ENCODE measurements at places on chromosomes 3 and 15. TPM values are rescaled to one million over a fixed set of nuclear protein-coding genes. Genes with fewer than 3 reads are reported as not detected.

ISG20 gene
- 1.3 TPM for total RNA-seq

GRCh38 chr3:153752405-153753027 is 368.7 kb upstream of the ARHGEF26 start:
- no peak for DNase-seq

CSPG5 gene
- 0.32 TPM for total RNA-seq

DNA sequence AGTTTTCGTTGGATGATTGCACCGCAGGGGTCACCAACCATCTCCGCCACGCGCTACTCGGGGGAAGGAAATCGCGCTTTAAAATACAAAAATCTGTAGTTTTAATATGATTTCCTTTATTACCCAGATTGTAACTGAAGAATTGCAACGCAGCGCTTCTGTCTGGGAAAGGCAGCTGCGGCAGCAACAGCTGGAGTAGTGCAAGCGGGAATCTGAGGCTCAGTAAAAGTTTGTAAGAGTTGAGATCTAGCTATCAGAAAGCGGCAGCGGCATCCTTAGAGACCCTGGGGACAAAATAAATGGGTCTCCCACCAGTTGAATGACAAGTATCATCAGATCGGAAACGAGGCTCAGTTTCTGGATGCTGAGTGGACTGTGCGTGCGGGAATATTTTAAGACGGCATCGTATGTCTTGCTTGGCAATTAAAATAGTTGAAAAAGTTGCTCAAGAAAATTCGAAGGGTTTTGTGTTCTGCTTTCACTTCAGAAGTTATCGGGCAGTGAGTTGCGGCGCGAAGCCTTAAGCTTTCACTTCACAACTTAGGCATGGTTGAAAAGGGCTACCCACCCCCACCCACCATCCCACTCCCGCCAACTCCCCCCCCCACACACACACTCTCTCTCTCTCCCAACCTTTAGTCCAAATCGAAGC is 2.7 kb downstream of the MECOM start:
- no peak for DNase-seq

DNA sequence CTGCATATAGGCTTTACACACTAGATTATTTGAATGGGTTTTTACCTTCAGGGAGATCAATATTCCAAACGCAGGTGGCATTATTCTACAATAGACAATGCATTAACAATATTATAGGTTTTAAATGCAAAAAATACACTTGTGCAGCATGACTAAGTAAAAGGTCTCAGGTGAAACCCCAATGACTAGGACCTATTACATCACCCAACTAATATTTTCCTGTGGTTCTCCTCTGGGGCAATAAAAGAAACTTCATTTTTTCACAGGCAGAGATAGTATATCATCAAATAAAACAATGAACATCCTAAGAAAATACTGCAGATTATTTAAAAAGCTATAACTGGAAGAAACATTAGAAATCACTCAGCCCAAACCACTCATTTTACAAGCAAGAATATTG is 375.3 kb downstream of the ROBO1 start:
- no peak for DNase-seq

DNA sequence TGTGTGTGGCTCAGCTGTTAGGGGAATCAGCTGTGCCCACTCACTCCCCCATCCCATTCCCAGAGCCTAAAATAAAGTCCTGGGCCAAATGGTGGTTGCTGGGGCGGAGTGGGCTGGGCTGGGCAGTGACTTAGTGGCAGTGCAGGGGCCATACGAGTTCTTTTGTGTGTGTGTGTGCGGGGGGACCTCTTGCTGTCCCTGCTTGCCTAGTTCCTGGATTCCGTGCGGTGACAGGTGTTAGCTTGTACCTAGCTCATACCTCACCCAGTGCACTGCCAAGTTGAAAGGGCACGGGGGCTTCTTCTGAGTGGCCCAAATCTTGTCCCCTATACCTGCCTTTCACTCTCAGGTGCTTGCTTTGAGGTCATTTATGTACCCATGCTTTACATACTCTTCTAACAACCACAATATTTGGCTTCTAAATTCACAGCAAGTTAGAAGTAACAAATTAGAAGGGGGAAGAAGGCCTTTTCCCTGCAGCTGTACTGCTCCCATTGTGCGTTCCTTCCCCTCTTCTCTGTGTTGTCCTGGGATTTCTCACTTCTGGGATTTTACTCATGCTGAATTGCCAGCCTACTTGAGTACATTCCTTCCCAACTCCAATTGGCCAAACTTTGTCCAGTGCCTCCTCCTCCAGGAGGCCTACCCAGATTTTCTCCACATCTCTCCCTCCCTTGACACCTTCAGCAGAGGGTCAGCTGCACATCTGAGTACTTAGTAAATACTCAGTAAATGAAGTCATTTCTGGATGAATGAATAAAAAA is 66.3 kb upstream of the POLG start:
- DNase-seq: no peak

GOLGA6L4 gene
- total RNA-seq: 1.3 TPM

DNA sequence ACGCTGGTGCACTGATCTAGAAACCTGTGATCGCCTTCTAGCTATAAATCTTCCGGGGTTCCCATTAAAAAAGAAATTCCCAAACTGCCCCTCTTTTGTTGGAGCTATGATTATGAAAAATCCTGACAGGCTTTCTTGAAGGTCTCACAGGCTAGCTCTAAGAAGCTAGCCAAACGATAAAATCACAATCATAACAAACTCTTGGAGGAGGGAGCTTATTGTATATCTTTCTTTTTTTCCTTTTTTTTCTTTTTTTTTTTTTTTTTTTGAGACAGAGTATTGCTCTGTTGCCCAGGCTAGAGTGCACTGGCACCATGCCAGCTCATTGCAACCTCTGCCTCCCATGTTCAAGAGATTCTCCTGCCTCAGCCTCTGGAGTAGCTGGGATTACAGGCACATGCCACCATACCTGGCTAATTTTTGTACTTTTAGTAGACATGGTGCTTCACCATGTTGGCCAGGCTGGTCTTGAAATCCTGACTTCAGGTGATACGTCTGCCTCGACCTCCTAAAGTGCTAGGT is 72.0 kb downstream of the MYO1E start:
- DNase-seq: no peak

PCYT1A gene
- 76.3 TPM for total RNA-seq

GRCh38 chr3:29329986-29330890 is 49.4 kb downstream of the RBMS3 start:
- peak; percentile 42 for DNase-seq

COLQ gene
- total RNA-seq: 0.43 TPM

DNA sequence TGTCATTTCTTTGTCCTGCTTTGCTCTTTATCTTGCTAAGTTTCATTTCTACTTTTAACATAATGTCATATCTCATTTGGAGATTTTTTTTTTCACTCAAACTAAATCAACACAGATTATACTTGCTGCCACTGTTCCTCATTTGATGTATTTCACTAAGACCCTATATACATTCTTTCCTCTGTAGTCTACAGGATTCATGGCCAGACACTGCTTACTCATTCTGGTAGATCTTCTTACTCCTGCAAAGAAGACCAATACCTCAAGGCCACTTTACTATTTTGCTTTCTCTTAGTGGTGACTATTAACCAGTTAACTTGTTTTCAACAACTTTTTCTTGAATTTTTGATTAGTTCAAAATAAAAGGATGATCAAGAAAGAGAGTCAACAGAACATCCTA is 26.6 kb downstream of the SLC24A5 start:
- no peak for DNase-seq

C3orf85 gene
- not detected for total RNA-seq

DNA sequence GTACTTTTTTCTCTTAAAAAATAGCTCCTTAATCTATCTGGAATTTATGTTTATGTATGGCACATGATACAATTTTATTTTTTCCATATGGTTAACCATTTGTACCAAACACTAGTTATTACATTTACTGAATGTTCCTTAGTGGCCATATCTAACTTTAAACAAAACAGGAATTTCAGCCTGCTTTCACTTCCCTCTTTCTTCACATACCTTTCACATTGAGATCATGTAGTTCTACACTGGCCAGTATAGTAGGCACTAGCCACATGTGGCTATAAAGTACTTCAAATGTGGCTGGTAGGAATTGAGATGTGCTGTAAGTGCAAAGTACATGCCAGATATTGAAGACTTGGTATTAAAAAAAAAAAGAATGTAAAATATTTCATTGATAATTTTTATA is 4.7 kb upstream of the RYK start:
- DNase-seq: no peak

LMAN1L gene
- total RNA-seq: not detected

DNA sequence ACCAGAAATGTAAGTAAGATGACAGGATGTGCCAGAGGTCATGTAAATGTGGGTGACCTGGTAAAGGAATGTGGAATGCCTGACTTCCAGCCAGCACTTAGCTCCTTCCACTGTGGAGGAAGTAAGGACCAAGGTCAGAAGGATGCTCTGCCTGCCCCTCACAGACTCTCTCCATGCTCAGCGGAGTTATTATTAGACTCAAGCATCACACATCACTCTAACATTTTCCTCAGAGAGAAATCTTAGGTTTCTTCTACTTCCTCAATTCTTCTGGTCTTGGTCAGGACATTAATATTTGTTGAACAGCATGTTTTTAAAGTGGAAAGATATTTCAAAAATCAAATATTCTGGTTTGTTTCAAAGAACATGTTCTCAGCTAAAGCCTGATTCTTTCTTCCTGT is 231.4 kb upstream of the WNT5A start:
- DNase-seq: peak; percentile 19

IL5RA gene
- total RNA-seq: not detected

VGLL3 gene
- 223 TPM for total RNA-seq

DNA sequence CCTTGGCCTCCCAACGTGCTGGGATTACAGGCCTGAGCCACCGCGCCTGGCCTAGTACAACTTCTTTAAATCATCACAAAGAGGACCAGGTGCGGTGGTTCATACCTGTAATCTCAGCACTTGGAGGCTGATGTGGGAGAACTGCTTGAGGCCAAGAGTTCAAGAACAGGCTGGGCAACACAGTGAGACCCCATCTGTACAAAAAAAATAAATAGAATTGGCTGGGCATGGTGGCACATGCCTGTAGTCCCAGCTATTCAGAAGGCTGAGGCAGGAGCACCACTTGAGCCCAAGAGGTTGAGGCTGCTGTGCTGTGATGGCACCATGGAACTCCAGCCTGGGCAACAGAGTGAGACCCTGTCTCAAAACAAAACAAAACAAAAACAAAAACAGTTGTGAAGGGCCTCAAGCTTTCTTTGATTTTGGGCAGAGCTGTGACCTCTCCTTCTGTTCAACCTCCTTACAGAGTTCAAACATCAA is 5.9 kb downstream of the RMDN3 start:
- no peak for DNase-seq

DNA sequence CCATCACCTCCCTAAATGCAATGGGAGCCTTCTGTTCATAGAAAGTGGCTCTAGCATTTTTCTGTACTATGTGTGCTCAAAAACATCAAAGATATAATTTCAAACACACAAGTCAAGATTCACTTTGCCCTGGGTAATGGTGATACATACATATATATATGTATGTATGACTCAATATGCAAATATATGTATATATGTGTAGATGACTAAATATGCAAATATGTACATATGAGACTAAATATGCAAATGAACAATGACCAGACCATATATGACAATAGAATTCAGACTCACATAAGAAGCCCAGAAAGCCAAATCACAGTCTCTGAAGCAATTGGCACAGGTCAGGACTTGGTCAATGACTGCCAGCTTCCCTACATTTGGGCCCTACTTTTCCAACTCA is 36.9 kb upstream of the SNRK start:
- DNase-seq: no peak

GCSAM gene
- not detected for total RNA-seq
